Pancreas (tissue), 10 donors: ENCODE measurements at places on chromosomes 12 and 14.
A peak's percentile ranks its signal among the peaks of the same experiment; 100 is the strongest.

GRCh38 chr12:54220567-54220966 lies 31.8 kb upstream of the SMUG1 start:
- DNase-seq, result no peak

DNA sequence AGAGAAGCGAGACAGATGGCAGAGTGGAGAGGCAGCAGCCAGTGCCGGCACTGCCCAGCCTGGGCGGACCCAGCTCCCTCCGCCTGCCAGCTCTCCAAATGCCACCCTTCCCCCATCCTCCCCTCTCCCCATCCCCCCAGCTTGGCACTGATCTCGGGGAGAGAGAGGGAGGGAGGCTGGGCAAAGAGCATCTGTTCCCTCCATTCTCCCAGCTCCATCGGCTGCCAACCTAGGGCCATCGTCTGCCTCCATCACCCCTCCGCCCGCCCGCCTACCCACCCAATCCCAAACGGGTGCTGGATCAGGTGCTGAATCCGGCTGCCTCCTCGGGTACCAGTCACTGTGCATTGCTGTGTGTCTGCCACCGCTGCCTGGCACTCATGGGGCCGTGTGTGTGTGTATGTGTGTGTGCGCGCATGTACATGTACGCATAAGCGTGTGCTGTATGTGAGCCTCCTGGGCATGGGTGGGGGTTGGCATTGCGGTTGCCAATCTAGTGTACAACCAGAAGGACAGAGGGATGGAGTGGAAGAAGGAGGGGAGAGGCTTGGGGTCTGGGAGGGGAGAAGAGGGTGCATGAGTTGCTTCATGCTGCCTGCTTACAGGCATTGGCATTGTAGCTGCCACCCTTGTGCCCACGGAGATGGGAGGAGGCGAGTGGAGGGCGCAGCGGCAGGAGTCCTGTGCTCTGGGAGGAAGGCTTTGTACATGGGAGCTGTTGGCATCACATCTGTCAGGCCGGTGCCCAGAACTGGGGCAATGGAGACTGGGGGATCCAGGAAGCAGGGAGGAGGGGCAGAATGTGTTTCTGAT lies 38.4 kb downstream of the ZFHX2 start:
- no peak for DNase-seq

DNA sequence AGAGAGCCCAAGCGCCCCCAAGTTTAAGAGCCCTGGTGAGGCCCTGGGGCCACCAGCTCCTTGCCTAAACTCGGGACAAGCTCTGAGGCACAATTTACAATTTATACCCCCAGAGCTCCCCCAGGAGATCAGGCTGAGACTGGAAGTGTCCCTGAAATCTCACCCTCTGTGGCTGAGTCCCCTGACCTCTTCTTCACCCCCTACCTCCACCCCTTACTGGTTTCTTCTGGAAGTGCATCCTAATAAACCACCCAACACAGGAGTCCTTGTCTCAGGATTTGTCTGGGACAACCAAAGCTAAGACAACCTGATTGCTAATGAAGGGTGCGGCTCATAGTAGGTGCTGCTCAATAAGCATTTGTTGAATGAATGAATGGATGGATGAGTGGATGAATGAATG lies 206.4 kb downstream of the BCL11B start:
- DNase-seq, result no peak

GRCh38 chr14:104135904-104136471 lies 2.4 kb upstream of the KIF26A start:
- peak; percentile 37 for DNase-seq

- no peak for DNase-seq
Observed at GRCh38 chr14:65915125-65915524, 502.6 kb downstream of the FUT8 start.

GRCh38 chr14:74348735-74349463 lies 628 bp downstream of the VRTN start:
- no peak for DNase-seq

DNA sequence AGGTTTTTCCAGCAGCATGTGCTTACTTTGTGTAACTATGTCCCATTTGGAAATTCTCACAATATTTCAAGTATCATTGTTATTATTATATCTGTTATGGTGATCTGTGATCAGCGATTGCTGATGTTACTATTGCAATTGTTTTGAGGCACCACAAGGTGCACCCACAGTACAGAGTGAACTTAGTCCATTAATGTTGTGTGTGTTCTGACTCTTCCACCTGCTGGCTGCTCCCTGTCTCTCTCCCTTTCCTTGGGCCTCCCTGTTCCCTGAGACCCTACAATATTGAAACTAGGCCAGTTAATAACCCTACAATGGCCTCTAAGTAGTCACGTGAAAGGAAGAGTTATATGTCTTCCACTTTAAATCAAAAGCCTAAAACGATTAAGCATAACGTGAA lies 153.9 kb downstream of the PIK3C2G start:
- DNase-seq, result no peak
